Testis (tissue), 5 donors: ENCODE measurements at places on chromosomes 3 and 15.

DNA sequence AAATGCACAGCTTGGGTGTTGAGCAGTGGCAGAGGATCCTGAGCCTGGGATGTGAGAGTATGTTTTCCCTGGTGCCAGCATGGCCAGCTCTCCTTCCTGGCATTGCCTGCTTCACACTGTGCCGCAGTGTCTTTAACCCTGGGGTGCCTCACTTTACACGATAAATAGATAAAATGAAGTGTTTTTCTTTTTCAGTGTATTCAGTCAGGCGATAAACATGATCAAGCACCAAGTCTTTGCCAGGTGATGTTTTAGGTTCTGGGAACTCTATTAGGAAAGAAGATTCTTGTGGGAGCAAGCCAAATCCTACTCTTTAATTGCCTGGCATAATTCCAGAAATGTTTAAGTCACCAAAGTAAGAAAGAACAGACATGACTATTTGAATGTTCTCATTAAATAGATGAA is 14.0 kb downstream of the ABHD6 start:
- DNase-seq, result no peak

- no peak for DNase-seq
Measured at GRCh38 chr15:76065245-76065644, 5.5 kb downstream of the TMEM266 start.

- DNase-seq, result no peak
Measured at GRCh38 chr3:172132159-172132586, 92.8 kb downstream of the FNDC3B start.

DNA sequence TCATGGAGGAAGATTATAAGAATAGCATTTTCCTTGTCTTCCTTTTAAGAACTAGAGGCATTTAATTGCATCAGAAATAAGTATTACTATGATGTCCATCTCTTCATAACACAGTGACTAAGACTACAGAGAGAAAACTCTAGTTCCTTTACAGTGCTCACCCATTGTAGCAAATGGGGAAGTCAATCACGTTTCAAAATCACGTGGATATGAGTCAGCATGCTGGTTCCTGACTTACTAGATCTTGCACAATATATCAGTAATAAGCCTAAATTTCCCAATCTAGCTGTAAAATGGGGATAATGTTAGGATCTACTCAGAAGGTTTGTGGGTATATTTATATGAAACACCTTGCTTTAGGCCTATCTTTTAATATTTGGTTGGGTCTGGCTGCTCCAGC is 254.8 kb upstream of the EOMES start:
- DNase-seq, result no peak
